A549 (cell line): ENCODE measurements at places on chromosomes 16 and 17.

- no peak for DNase-seq
Observed at GRCh38 chr17:549177-550040, 165.2 kb downstream of the VPS53 start.

DNA sequence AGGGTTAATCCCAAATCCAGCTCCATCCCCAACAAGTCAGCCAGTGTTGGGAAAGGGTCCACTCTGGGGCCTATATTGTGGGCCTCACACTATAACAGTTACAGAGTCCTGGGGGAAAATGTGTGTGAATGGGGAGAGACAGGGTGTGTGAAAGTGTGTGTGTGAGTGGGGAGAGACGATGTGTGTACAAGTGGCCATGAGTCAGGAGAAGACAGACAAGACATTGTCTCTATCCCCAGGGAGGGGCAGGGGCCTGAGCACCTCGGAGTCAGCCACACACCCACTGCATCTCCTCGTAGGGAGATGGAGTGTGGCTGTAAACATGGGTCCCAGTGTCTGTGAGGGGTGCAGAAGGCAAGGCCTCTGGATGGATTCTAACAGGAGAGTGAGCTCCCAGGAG is 2.9 kb downstream of the CRHR1 start:
- DNase-seq, result no peak

DNA sequence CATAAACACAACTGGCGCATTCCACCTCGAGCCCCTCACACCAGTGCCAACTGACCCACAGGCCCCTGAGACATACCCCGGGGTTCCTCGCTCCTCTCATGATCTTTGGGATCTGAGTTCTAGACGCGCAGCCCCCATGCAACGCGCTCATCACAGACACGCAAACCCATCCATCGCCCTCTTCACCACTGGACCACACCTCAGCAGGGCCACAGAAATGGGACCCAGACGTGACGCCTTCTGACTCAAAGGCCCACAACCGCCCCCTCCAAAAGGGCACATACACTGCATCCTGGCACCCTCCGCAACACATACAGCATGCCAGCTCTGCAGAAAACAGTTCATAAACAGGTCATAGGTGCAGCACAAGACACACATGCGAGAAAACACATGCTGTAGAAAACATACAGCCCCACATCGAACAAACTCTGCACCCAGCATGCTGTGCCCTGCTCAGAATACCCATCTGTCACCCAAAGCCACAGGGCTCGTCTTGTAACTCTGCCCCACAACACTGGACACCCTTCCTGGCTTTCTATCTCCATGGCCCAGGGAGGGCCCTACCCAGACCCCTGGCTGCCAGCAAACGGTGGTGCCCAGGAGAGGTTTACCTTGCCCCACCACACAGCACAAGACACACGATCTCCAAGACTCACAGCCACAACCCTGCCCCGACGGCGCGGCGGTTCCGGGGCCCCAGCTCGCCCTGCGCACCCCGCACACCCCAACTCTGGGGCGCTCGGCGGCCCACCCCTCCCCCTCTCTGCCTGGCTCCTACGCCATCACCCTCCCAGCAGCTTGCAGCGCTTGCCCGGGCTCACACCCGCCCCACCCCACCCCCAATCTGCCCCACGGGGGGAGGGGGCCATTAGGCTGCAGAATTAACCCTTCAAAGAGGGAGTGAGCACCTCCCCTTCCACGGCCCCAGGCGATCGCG is 887 bp downstream of the ZBTB4 start:
- DNase-seq, result peak; percentile 50

- no peak for DNase-seq
Observed at GRCh38 chr16:88762258-88762870, 22.7 kb downstream of the PIEZO1 start.

- DNase-seq, result no peak
Observed at GRCh38 chr16:72740347-72740746, 307.6 kb downstream of the ZFHX3 start.

DNA sequence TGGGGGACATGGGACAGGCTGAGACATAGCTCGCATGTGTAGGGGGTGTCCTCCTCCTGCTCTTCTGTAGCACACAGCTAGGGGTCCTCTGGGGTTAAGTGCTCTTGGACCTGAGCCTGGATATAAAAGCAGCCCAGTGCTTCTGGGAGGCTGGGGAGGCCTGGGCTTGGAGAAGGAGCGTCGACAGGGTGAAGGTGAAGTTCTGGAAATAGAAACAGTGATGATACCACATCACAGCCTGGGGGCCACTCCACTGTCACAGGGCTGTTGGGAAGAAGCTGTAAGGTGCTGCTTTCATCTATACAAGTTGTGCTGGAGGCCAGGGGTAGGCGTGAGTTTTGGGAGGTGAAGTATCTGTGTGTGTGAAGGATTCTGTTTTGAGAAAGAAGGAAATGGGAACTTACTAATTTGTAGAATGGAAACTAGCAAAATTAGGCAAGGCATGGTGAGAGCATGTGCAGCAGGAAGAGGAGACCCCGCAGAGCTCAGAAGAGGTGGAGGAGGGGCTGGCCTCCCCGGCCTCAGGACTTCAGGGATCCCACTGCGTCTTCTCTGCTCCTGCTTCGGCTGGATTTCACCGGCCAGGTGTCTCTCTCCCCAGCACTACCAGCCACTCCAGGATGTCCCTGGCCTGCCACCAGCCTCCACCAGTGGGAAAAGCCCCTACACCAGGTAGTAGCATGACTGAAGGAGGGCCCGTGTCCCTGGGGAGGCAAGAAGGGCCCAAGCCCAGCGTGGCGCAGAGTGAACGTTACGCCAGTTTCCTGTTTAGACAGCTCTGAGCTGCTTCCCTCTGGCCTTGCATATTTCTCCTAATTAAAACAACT is 19.4 kb downstream of the PLCG2 start:
- no peak for DNase-seq

- DNase-seq, result no peak
Observed at GRCh38 chr16:19238406-19238805, 47.1 kb upstream of the CLEC19A start.

DNA sequence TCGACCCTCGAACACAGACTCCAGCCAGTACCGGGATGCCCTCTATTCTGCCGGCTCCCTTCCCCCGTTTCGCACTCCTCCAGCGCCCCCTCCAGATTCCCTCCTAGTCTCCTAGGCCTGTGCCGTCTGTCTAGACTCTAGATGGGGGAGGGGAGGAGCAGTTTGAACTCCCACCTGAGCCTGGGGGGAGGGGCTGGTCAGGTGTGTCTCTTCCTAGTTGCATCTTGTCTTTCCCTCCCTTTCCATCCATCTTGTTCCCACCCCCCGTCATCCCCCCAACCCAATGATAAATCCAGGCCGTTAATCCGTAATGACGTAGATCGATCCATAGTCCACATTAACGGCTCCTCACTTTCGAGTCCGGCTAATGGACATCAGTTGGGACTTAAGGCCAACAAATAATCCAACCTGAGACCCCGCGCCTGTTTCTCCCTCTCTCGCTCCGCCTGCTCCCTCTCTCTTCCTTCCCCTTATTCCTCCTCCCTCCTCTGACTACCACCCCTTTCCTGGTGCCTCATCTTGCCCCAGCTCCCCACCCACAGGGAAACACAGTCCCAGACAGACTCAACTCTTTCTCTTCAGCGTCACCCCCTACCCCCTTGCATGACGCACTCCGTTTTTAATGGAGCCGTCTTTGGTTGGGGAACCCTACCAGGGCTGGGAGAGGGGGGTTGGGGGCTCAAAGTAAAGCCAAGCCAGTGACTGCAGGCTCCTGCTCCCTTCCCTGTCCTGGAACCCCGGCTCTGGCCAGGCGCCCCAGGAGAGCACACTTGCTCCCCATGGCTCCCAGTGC is 3.4 kb upstream of the HOXB5 start:
- no peak for DNase-seq

DNA sequence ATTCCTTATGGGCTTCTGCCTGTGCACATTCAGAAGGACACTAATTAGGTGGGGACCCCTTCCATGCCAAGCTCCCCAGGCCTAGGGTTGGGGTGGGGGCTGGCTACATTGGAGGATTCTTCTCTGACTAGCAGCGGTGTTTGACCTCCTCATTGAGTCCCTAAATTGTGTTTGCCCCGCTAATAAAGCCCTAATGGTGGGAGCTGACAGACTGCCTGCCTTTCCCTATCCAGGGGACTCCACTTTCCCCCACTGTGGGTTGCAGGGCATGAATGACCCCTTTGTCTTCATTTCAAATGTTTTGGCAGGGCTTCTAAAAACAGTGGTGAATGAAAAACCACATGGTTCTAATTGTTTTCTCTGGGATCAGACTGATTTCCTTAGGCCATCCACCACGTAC is 476.8 kb upstream of the CDH11 start:
- DNase-seq, result no peak

GRCh38 chr17:14098246-14098645 is 28.9 kb downstream of the COX10 start:
- no peak for DNase-seq

DNA sequence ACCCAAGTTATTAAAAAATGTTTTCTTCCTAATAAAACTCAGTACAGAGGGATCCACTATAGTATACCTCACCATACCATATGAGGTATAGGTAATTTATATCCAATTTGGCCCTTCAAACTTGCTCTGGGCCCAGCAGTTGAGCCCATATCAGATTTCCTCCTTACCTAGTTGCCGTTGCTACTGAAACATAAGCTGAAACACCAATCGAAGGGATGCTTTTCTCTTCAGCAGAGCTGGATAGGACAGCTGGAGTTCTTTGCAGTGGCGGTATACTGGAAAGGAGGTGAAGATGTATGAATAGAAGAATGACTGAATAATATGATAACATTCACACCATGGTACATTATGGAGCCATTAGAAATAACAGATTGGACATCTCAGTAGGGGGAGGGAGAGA is 42.7 kb downstream of the TNRC6C start:
- no peak for DNase-seq

DNA sequence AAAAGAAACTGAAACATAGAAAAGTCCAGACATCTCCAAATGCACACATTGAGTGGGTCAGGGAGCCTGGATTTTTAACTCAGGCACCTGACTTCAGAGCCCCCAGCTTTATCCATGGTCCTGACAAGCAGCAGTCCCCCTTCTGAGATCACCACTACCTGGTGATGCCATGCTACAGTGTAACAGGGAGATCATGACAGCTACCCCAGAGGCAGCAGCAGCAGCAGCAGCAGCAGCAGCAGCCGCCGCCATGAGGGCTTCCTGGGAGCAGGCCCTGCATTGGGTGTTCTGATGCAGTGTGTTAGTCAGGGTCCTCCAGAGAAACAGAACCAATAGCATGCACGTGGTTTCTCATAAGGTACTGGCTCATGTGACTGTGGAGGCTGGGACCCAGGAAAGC is 198.6 kb upstream of the SALL1 start:
- DNase-seq, result no peak

DNA sequence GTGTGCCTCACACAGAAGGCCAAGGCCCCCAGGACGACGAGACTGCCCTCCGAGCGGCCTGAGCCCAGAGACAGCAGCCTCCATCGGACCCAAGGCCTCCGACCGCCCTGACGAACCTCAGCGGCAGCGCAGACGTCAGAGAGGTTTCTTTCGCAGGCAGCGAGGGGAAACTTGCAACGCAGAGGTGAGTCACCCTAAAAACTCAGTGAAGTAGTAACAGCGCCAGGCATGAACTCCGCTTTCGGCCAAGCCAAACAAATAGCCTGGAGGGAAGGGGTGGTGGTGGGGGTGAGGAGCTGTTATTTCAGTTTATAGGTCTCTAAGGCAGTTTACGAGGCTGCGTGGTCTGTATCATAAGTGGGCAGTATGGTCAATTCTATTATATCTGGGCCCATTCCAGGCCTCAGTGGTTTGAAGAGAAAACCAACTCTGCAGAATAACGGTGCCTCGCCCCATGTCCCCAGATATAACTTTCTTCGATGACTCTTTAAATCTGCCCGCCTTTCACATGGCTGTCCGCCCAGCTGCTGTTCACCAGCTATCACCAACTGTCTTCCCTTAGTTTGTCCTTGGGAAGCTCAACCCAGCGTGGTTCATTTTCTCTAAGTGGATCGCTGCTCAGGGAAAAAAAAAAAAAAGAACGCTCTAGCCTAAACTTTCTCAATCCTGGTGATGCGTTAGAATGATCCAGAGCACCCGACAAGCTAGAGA is 43.5 kb upstream of the FOXF1 start:
- no peak for DNase-seq
